A549 treated with DMSO at 1 μM for 4 hours (cell line): ENCODE measurements at places on chromosomes 12 and 14. TPM values are rescaled to one million over a fixed set of nuclear protein-coding genes. Genes with fewer than 3 reads are reported as not detected.

CLEC1B gene
- total RNA-seq, result not detected in 5 replicates

PLA2G1B gene
- not detected in 5 replicates for total RNA-seq

CLEC12A gene
- total RNA-seq, result not detected in 5 replicates

SAMD15 gene
- 2.2 to 2.8 TPM (median 2.4 TPM) in 5 replicates for total RNA-seq

PTPRO gene
- total RNA-seq, result 0.05 to 0.08 TPM in 2 of 5 replicates, not detected in the others

APOLD1 gene
- total RNA-seq, result 0.19 to 0.67 TPM (median 0.26 TPM) in 5 replicates

CFAP54 gene
- 0.92 to 1.5 TPM (median 1.2 TPM) in 5 replicates for total RNA-seq

C12orf60 gene
- total RNA-seq, result 1.4 to 2.2 TPM (median 1.8 TPM) in 5 replicates

ETV6 gene
- 5.2 to 5.9 TPM (median 5.5 TPM) in 5 replicates for total RNA-seq

NRIP2 gene
- total RNA-seq, result not detected in 5 replicates
